Activated CD8-positive, alpha-beta memory T cell treated with anti-CD3 and anti-CD28 coated beads for 1 hour (primary cell): ENCODE measurements at places on chromosomes 11 and 22.

DNA sequence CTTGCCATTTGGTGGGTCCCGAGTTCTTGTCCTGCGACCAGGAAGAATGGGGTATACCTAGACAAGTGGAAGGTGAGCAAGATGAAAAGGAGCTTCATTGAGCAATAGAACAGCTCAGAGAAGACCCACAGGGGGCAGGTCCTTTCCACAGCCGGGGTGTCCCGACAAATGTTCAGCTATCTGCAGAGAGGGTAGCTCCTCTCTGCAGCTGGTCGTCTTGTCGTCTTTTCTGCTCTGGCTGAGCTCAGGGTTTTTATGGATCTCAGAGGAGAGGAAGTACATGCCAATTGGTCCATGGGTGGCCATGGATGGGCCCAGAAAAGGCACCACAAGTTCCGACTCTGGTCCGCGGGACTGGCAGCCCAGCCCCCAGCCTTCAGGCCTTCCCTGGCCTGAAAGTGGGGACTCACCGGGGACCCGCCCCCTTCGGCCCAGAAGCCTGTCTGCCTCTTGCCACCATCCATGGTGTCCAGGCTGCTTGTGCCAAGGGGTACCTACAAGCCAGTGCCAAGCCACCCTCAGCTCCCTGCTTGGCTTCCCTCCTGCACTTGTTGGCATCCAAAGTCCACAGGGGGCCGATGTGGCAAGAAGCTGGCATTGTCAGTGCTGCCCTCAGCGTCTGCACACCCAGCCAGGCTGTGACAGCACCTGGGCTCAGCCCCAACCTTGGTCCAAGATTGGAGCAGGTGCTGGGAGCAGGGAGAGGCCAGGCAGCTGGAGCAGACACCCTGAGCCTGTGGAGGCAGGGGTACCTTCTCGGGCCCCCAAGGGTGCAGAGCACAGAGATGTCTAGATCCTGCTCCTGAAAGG lies 438.9 kb downstream of the TBC1D22A start:
- DNase-seq = no peak

DNA sequence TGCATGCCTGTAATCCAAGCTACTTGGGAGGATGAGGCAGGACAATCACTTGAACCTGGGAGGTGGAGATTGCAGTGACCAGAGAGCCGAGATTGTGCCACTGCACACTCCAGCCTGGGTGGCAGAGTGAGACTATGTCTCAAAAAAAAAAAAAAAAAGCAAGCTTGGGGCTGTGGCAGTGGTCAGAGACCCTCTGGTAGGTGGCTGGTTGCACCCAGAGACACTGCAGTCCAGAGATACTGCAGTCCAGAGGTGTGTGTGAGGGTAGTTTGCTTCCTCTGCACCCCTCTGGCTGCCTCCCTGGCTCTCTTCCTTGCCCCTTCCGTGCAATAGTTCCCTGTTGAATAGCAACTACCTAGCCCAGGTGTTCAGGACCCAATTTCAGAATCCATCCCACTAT lies 1.7 kb upstream of the CCDC134 start:
- DNase-seq = no peak

DNA sequence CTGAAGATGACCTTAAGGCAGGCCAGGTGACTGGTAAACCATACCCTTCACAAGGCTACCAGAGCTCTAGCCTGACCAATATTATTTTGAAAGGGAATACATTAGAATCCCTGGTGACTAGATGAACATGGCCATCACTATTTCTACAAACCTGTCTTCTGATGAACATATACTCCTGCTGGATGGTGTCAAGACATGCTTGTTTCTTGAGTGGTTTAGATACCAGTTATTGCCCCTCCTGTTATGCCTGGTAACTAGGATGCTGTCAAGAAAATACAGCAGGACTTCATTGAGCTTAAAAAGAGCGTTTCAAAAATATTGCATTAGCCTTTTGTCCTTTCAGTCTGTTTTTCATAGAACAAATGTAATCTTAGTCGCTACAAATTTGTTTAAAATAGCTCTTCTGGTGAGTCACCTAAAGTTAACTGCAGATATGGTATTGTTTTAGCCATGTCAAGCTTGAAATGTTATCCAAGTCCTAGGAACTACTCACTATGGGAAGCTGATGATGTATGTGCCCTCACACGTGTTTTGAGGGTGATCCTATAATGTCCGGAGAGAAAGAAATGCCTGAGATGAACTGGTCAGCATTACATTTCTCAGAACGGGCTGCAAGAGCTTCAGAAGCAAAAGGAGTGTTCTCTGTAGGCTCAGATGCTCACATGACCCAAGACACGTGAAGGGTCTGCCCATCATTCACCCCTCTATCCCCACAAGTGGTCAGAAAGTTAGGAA lies 20.6 kb downstream of the ADM start:
- no peak for DNase-seq

- no peak for DNase-seq
Measured at GRCh38 chr11:122100756-122101080, 15.3 kb downstream of the BLID start.

DNA sequence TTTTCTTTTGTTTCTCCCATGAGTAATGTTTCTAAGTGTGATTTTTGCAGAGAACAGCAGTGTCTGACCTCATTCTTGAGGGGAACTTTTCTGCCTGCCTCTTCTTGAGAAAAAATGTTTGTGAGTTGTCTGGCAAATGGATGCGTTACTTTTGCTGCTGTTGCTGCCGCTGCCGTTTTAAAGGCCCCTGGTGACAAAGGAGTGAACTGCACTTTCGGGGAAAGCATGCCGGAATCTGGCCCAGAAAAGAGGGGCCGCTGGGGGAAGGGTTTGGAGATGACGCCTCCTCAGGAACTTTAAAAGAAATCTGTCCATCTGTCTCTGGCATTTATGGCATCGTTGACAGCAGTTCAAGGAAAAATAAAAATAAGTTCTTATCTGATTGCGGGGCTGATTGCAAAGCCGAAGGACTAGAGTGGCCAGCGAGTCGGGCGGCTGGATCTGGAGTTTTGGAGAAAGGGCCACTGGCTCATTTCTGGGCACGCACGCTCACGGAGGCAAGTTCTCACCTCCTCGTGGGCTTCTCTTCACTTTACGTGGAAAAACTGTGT lies 16.5 kb downstream of the ZBTB16 start:
- DNase-seq = no peak

GRCh38 chr11:116800610-116801009 lies 8.9 kb upstream of the APOA5 start:
- no peak for DNase-seq

DNA sequence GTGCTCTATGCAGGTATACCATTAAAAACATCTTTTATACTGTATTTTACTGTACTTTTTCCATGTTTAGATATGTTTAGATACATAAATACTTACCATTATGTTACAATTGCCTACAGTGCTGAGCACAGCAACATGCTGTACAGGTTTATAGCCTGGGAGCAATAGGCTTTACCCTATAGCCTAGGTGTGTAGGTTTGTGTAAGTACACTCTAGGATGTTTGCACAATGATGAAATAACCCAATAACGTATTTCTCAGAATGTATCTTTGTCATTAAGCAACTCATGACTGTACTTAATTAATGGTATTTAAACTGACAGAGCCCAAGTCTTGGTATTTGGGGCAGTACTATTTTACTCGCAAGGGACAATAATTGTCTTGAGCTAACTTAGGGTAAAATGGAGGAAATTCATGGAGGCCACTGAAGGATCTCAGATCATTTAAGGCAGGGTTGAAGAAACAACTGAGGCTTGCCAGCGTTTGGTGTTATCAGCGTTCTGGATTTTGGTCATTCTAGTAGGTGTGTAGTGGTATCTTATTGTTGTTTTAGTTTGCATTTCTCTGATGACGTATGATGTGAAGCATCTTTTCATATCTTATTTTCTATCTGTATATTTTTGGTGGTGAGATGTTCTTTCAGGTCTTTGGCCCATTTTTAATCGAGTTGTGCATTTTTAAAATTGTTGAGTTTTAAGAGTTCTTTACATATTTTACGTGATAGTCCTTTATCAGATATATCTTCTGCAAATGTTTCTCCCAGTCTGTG lies 42.4 kb downstream of the ADAMTS15 start:
- no peak for DNase-seq
